ENCODE measurements at places on chromosomes 6 and 20.
A peak's percentile ranks its signal among the peaks of the same experiment; 100 is the strongest.

GRCh38 chr6:139407718-139408222, 33.3 kb upstream of the CITED2 start:
- no peak for DNase-seq

GRCh38 chr20:33787253-33787891, 23.8 kb upstream of the CHMP4B start:
- DNase-seq, result no peak

DNA sequence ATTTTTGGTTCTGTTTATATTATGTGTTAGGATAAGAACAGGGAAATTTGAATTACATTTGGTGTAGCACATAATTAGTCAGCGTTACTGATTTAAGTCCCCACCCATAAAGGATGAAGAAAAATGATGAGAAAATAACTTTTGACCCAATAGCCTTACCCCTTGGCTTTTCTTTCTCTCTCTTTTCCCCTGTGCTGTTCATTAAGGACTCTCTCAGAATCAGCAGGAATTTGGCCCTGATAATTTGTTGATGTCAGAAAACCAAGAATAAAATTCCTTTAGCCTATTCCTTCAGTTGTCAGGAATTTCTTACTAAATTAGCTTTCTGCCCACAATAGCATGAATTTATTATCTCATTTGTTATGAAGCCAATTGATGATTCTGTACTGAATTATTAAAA, 18.5 kb downstream of the PLCB1 start:
- no peak for DNase-seq

DNA sequence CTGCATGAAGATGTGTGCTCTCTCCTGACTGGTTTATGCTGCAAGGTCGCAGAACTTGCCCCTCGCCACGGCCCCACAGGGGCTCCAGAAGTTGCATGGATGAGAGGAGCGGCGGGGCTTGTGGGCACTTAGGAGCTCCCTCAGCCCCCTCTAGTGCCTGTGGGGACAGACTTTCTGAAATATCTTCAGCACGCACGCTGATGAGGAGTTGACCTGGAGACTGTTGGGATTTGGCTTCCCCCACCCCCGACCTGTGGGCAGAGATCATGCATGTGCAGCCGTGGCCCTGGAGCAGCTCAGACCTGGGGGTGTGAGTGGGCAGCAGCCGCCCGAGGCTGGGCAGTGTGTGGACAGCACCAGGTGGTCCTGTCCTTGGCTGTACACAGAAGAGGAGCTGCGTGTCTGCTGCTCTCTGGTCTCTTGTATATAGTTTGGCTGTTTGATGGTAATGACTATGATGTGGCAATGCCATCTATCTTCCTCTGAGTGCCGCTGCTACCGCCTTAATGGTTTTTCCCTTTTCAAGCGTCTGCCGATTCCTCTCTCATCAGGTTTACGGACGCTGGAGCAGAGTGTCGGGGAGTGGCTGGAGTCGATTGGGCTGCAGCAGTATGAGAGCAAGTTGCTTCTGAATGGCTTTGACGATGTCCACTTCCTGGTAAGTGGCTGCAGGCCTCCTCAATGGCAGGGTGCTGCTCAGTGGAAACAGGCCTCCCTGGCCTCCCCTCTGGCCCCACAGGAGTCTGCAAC, 81.4 kb downstream of the TCP11 start:
- no peak for DNase-seq

DNA sequence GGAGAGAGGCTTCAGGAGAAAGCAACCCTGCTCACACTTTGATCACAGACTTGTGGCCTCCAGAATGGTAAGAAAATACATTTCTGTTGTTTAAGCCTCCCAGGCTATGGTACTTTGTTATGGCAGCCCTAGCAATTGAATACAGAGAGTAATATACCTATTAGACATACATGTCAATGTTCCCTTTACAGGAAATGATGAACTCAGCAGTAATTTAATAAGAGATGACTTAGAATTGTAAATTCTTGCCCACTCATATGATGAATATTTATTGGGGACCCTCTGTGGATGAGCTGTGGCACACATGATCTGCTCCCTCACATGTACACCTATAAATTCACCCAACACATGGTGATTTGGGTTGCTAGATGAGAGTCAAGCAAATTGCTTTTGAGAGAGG, 20.4 kb upstream of the FOXA2 start:
- DNase-seq, result no peak

- DNase-seq, result no peak
These were observed 94.4 kb upstream of the TNFAIP3 start for GRCh38 chr6:137772541-137773250.

GRCh38 chr6:49030251-49031020, 432.6 kb downstream of the MMUT start:
- DNase-seq, result no peak

GRCh38 chr20:12575352-12576095, 433.2 kb upstream of the SPTLC3 start:
- peak; percentile 3 for DNase-seq

GRCh38 chr20:25525295-25525694, 60.0 kb downstream of the NINL start:
- DNase-seq, result no peak

- no peak for DNase-seq
These were observed 82.4 kb upstream of the TCF21 start for GRCh38 chr6:133806382-133807140.

GRCh38 chr20:36820073-36820472, 46.5 kb upstream of the DSN1 start:
- no peak for DNase-seq

DNA sequence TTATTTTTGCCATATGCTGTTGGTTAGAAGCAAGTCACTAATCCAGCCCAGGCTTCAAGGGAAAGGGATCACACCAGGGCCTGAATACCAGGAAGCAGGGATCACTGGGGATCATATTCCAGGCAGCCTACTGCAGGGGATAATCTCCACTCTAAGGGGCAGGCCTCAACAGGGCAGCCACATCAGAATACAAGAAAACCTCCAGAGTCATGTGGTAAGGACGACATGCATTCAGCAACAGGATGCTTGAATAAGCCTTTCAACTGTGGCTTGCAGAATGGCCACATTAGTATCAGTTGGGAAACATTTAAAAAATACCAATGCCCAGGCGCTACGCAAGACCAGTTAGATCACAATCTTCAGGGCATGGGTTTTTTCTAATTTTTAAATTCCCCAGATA, 109.1 kb downstream of the LY86 start:
- DNase-seq, result no peak
